ENCODE measurements at places on chromosomes 7 and 10.

DNA sequence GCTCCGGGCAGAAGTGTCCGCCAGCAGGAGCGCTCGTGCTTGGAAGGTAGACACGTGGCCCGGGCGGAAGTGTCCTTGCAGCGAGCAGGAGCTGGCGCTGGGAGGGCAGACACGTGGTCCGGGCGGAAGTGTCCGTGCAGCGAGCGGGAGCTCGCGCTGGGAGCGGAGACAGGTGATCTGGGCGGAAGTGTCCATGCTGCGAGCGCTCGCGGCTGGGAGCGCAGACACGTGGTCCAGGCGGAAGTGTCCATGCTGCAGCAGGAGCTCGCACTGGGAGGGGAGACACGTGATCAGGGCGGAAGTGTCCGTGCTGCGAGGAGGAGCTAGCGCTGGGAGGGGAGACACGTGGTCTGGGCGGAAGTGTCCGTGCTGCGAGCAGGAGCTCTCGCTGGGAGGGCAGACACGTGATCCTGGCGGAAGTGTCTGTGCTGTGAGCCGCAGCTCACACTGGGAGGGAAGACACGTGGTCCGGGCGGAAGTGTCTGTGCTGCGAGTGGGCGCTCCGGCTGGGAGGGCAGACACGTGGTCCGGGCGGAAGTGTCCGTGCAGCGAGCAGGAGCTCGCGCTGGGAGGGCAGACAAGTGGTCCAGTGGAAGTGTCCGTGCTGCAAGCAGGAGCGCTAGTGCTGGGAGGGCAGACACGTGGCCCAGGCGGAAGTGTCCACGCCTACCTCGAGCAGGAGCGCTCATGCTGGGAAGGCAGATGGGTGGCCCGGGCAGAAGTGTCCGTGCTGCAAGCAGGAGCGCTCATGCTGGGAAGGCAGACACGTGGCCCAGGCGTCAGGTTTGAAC lies 41.1 kb upstream of the PRKAR1B start:
- no peak for DNase-seq

GRCh38 chr10:12847361-12847975 lies 154.0 kb downstream of the CCDC3 start:
- DNase-seq, result no peak

DNA sequence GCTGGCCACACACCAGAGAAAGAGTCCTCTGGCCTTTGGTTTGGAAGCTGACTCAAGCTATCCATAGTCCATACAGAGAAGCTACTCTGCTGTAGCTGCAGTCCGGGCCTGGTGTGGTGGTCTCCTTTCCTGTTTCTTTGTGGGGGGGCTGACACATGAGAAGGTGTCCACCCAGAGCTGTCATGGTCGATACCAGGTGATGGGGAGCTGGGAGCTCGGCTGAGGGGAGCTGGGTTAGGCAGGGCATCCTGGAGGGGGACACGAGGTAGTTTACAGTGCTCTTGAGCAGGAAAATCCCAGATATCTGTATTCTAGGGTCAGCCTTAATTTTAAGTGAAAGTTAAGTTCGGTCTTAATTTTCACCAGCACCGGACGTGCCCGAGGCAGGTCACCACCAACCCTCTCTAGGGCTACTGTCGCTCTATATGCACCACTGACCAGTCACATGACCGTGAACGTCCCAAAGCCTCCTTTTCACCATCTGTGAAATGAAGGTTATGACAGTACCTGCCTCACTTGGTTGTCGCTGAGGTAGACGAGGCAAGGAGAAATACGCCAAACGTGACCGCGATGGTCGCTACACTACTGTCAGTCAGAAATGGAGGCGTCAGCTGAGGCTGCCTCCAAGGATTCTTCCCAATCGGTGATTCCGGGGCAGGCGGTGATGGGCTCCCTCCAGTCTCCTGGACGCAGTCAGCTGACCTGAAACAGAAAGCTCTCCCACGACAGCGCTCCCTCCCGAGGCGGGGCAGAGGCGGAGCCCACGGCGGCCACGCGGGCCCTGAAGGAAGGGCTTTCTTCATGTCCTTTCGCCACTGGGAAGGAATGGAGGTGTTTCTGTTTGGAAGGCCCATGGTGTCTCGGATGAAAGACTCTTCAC lies 69.4 kb upstream of the SHH start:
- DNase-seq, result no peak

GRCh38 chr7:122726881-122727280 lies 24.2 kb upstream of the RNF148 start:
- DNase-seq, result no peak

DNA sequence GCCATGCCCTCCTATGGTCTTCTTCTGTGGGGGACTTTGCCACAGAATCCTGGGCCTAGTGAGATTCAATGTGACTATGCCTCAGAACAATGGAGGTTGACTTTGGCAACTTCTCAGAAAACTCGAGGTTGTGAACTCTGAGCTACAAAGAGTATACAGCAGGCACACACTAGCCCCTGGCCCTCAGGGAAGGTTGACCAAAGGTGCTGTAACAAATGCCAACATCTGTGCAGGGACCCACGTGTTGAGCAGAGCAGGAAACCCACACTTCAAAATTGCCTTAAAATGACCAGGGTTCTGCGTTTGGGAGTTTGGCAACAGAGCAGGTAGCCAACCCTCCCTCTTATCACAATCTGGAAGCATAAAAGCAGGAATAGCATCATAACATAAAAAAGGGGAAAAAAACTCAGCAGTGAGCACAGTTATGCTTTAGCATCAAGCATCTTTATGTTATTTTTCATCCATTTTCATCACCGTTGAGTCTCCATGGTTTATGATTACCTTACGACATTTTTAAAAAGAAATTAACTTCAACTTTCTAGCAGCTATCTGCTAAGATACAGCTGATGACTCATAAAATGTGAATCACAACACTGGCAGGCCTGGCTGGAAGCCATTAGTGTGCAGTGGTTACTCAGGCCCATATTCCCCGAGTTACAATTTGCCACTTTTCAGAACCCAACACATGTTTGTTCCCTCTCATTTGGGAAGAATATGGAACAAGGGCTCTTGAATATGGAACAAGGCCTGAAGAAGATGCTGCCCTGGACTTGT lies 11.1 kb downstream of the PRLHR start:
- no peak for DNase-seq

DNA sequence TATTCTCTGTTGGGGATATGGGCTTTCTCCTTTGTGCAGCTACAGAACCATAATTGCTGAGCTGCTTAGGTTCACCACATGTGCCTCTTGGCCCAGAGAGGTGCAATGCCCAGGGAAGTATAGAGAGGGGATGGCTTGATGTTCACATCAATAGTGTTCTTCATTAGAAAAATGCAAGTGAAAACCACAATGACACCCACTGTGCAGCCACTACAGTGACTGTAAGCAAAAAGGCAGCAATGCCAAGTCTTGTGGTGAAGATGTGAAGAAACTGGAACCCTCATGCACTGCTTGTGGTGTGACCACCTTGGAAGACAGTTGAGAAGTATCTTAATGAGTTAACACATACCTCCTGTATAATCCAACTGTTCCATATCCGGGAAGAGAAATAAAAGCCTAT lies 318.9 kb upstream of the ZMIZ1 start:
- no peak for DNase-seq

DNA sequence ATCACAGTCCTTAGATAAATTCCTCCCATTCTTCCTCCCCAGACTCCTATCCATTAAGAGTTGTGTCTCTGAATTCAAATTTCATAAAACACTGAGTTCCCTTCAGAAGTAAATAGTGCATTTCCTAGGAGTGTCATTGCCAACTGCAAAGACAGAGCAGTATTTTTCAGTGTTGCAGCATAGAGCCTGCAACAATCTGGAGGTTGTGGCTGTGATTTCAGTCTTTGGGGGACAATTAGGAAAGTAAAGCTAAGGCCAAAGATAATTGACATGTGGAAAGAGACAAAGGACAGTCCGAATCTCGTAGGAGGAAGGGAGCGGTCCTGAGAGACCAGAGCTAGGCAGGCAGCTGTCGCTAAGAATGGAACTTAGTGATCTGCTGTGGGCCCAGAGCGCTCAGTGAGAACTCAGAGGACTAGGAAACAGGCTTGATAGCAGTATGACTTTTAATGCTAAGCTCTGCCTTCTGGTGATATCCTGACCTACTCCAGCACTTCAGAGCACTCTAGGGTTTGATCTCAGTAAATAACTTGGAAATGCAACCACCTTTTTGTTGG lies 46.2 kb downstream of the PRPF18 start:
- no peak for DNase-seq

DNA sequence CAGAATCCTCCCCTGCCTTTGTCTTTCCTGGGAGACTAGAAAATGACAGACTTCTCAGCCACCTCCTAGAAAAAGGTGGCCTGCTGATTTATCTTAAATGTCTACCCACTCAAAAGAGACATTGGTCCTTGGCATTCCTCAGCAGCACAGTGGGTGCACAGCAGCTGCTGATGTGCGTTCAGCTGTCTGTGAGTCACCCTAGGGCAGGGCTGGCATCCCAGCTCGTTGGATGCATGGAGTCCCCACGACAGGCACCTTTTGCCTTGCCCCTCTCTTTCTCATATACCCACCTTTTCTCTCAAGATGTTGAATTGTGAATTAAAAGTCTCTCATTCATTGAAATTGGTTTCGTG lies 113.0 kb downstream of the DOCK1 start:
- DNase-seq, result no peak

DNA sequence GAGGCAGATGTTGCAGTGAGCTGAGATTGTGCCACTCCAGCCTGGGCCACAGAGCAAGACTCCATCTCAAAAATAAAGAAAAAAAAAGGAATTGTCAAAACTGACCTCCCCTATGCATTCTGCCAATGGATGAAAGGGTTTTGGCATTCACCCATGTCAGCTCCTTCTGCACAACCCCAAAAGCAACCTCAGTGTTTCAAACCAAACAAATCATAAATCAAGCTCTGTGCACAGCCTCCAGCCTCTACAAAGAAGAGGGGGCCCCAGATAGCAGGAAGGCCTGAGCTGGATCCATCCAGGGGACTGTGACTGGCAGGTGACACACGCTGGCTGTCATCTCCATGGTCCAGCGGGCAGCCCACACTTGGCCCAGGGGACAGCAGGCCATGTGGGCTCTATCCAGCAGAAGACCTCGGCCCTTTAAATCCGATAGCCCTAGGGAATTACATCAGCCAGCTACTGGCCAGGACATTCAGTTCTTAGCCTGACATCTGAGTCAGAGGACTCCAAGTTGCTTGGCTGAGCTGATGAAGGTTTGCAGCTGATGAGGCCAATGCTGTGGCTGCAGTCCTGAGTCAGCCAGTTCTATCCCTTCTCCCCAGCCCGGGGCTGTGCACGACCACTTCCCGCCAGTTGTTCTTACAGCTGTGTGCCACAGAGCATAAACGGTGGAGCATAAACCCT lies 52.0 kb upstream of the FIGNL1 start:
- no peak for DNase-seq

DNA sequence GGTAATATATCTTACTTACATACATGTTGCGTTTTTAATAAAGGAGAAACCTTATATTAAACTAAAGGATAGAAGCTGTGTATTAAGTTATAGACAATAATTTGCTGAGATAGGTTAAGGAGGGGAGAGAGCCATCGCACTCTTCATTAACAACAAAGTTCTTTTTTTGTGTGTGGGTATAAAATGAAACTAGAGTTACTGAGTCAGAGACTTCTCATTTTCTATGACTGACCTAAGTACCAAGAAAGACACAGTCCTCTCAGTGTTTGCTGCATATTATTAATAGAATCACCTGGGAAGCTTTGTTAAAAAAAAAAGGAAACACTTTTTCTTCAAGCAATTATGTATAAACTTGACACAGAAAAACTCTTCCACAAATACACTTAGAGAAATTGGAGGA lies 31.4 kb downstream of the FEZF1 start:
- DNase-seq, result no peak

DNA sequence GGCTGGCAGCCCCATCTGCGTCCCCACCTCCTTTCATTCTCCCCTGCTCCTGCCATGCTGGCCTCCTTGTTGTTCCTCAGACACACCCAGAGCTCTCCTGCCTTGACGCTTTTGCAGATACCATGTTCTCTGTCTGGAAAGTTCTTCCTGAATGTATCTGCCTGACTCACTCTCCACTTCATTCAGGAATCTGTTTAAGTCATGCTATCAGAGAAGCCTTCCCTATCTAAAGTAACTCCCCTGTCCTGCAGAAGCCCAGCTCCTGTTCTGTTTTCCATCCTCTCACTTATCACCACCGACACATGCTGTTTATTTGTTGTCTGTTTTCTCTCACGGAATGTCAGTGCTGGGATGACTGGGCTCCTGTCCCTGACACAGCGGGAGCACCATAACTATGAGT lies 82.0 kb downstream of the AFAP1L2 start:
- DNase-seq, result no peak

GRCh38 chr7:92917230-92917629 lies 80.9 kb upstream of the CDK6 start:
- DNase-seq, result no peak

DNA sequence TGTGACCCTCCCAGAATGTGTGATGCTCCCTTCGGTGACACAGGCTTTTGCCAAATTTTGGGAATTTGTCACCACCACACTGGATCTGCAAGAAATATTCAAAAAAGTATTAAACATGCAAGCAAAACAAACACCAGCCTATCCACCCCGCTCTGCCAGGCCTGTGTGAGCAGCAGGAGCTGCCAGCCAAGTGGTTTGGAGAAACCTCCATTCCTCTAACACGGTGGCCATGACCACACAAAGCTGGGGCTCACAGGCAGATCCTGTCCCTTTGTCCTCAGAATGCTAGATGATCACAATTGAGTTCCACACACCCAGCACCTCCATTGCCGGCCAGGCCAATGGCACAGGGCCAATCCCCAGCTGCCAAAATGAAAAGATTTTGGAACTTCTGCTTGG lies 261.9 kb upstream of the PPP2R2D start:
- no peak for DNase-seq

- DNase-seq, result no peak
Observed at GRCh38 chr10:85642421-85643170, 724.0 kb downstream of the GRID1 start.

- no peak for DNase-seq
Observed at GRCh38 chr10:46528171-46528671, 28.2 kb downstream of the GPRIN2 start.

- no peak for DNase-seq
Observed at GRCh38 chr10:9957351-9957750, 1060.3 kb upstream of the CELF2 start.

- DNase-seq, result no peak
Observed at GRCh38 chr10:116141246-116141645, 131.8 kb downstream of the GFRA1 start.

GRCh38 chr10:13651969-13652720 lies 65.4 kb downstream of the PRPF18 start:
- DNase-seq, result no peak

- DNase-seq, result peak; percentile 67
Observed at GRCh38 chr7:111735661-111736551, 173.6 kb upstream of the IMMP2L start.

DNA sequence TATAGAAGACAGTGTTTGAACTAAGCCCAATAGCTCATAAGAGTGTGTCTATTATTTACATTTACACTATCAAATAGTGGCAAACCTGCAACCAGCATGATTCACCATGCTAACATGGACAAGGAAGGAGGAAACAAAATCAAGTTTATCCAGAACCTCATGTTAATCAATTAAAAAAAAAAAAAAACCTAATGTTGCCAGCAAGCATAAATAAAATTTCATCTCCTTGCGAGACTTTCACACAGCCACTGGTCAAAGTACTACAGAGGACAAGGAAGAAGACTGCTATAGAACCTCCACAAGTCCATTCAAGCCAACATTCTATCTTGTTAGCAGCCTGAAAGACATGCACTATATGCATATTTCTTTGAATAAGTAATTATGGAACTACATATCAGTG lies 9.7 kb downstream of the TM9SF3 start:
- no peak for DNase-seq

GRCh38 chr10:84665883-84666463 lies 337.6 kb downstream of the CCSER2 start:
- no peak for DNase-seq

Measured in CD4-positive, alpha-beta T cell treated with Interleukin-15 for 4 hours (primary cell).